Hindlimb muscle (tissue), 1 donor: ENCODE measurements at places on chromosomes 1 and 21. TPM values are rescaled to one million over a fixed set of nuclear protein-coding genes. Genes with fewer than 3 reads are reported as not detected.

The RSRP1 gene
- polyA plus RNA-seq = 60.9 TPM

The RGS18 gene
- polyA plus RNA-seq = 1.1 TPM

The MRPL9 gene
- polyA plus RNA-seq = 69.4 TPM

The NBPF15 gene
- 50.3 TPM for polyA plus RNA-seq
